ENCODE measurements at places on chromosomes 4 and X.

GRCh38 chr4:6425336-6425735, 47.1 kb downstream of the PPP2R2C start:
- no peak for DNase-seq

- no peak for DNase-seq
Measured at GRCh38 chr4:47486231-47486673, 1.2 kb downstream of the ATP10D start.

DNA sequence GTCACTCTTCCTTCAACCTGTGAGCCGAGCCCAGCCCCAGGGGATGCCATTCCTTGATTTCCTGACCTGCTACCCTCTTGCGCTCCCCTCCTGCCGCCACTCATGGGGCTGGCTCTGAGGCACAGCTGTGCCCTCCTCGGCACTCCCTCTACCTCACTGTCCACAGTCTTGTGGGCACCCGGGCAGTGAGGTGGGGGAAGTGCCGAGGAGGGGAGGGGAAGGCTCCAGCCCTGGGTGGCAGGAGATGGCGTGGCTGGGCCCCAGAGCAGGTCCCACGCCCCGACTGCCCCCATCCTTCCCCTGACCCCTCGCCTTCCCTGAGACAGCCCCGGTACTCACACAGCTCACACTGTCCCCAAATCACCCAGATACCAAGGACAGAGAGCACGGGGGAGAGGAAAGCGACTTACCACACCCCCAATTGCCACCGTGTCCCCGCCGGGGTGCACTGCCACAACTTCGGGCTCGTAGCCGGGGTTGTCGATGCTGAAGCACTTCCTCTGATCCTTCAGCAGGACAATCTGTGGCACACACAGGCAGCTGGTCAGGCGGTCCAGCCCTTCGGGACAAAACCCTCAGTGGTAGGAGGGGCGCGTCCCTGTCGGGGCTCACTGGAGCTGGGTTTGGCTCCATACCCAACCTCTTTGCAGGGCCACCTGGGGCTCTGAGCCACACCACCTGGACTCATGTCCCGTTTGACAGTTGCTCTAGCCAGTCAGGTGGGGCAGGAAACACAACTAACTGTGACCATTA, 37.9 kb downstream of the WDR1 start:
- DNase-seq, result no peak

DNA sequence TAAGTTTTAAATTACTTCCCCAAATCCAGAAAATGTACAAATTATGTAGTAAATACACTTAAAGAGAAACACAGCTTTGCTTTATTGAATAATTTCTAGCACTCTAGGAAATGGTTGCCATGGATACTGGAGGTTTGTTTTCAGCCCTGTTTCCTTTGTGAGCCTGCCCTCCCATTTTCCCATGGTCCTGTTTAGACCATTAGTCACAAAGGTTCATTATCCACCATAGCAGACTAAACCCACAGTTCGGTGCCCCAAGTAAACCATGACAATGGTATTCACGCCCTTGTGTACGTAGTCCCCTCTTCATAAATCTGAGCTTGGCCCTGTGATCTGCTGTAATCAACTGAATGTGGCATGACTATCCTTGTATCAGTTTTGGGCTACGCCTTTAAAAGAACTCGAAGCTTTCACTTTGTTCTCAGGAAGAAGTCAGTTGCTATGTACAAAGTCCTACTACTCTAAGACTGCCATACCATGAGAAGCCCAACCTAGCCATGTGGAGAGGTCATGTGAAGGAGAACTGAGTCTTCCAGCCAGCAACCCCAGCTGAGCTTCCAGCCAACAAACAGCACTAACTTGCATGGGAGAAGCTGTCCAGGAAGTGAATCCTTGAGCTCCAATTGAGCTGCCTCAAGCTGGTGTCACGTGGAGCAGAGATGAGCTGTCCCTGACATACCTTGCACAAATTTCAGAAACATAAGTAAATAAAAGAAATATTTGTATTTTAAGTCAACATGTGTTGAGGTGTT, 300.4 kb downstream of the LDB2 start:
- DNase-seq, result no peak

- DNase-seq, result no peak
Measured at GRCh38 chr4:168674077-168674747, 177.4 kb downstream of the PALLD start.

DNA sequence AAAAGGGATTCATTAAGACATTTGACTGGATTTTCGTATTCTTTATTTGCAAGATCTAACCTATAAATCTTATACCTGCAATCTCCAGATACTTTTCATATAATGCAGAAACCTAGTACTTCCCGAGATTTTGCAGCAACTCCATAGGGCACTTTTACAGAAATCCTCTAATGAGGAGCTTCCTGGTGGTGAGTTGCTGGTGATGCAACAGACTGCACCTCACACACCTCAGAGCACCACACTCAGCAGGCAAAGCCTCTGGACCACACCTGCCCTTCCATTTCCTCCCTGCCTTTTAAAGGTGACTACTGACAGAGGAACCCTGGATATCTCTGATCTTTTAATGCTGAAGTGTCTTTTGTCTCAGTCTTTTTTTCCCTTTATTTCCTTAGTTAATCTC, 289.4 kb downstream of the TRAM1L1 start:
- no peak for DNase-seq

GRCh38 chr4:133891011-133891410, 310.6 kb downstream of the PABPC4L start:
- DNase-seq, result no peak

GRCh38 chr4:137531986-137532868, at the start of gene PCDH18:
TSS of gene PCDH18 (minus strand) at chr4:137532494. CDS start at chr4:137532088, 406 bp downstream.
- DNase-seq, result no peak

DNA sequence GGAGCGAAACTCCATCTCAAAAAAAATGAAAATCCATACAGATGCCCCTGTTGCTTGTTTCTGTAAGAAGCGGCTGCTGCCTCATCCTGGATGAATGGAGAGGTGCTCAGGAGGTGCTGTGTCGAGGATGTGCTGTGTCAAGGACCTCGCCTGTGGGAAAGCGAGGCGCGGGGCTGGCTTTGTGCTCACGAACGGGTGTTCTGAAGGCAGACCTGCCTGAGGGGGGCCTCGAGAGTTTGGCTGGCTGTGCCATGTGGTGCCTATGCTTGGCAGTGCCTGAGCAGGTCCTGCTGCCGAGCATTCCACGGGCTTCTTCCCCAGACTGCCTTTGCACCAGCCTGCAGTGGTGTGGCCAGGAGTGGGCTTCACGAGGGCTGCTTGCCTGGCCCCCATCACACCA, 61.5 kb downstream of the NSD2 start:
- no peak for DNase-seq

DNA sequence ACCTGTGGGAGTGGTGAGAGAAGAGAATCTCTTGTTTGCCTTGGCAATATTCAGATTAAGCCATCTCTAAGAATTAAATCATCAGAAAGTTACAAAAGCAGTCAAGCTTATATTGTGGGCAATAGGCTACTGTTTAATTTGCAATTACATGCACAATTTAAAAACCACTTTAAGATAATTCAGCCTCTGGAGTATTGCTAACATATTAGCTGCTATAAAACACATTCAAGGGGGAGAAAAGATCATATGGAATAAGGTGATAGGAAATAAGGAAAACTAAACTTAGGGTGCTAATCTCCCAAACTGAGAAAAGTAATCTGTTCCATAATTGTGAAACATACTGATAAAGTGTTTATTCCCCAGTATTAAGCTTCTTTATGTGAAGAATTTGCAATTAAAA, 103.9 kb downstream of the ARAP2 start:
- DNase-seq, result no peak

GRCh38 chr4:185167234-185167633, 24.2 kb downstream of the SLC25A4 start:
- no peak for DNase-seq

DNA sequence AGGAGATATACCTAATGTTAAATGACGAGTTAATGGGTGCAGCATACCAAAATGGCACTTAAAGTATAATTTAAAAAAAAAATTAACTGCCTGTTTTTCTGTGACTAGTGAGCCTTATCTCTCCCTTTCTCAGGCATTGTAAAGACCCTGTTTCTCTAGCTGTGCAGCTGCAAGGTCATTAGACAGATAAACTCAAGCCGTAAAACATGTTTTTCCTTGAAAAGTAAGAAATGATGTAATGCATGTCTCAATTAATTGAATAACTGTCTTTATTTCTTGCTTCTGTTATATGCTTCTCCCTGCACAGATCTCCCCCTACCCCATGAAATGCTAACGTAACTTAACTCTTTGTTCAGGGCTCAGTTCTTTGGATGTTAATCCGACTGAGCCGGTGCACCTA, 10.5 kb downstream of the TBC1D19 start:
- no peak for DNase-seq

DNA sequence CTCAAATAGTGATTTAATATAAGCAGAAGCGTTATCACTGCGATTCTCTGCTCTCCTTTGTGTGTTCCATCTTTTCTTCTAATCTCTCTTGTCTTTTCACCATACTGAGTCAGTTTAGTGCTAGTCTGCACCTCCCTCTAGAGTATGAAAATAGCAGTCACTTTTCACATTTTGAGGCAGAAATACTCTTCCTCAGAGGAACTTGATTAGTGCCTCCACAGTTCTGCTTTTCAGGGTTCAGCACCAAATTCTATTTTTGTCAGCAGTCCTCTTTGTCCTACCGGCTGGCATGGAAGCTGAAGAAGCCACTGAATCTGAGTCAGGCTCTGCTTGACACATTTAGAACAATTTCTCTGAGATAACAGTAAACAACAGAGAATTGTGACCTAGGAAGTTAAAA, 49.7 kb upstream of the ANKRD17 start:
- DNase-seq, result peak; percentile 6

- no peak for DNase-seq
Measured at GRCh38 chr4:105624530-105624929, 72.1 kb downstream of the ARHGEF38 start.

DNA sequence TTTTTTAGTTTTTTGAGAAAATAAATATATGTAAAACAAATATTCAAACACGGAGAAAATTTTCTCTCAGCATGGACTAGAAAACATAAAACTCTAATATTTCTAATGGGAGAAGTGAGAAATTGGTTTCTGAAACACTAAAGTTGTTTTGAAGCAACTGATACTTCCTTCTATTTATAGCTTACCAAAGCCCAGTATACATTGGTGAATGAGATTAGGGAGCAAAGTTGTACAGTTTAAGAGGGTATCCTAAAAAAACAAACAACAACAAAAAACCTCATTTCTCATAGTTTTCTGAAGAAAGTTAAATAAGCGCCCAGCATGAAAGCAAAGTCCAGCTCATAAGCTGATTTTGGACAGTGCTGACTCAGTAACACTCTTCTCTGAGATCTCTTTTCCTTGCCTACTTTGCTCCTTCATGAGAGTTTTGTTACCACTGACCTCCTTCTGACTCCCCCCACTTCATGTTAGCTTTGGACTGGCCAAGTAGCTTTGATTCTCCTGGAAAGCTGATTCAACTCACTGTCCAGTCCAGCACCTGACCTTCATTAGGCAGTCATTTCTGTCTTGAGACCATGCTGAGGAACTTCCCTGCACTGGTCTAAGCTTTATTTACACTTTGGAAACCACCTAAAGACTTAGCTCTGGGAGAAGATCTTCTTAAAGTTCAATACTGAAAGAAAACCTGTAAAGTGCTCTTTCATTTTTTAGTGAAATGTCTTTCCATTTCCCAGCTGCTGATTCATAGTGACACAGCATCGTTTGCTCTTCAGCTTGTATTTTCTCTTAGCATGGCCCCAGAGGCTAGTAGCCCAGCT, 21.8 kb upstream of the P2RY10 start:
- DNase-seq, result no peak

DNA sequence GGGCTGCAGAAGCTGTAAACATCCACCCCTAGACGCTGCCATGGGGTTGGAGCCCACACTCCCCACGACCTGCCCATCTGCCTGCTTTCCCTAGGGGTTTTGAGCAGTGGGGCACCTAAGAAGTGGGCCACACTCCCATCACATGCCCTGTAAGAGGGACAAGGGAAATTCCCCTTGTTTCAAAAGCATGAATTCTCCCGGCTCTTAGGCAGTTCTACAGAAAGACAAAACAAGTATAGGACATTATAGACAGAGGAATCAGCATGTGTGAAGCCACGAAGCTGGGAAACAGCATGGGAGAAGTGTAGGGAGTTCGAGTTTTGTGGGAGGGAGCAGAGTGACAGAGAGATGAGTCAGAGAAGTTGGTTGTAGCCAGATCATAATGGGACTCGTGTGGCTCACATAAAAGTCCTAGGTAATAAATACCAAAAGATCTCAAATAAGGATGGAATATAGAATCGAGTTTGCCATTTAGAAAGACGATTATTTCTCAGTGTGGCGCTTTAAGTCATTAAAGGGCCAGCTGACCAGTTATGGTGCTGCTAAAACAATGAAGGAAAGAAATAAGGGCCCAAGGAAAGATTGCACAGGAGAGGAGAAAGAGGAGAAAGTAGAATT, 23.9 kb downstream of the APOO start:
- no peak for DNase-seq

DNA sequence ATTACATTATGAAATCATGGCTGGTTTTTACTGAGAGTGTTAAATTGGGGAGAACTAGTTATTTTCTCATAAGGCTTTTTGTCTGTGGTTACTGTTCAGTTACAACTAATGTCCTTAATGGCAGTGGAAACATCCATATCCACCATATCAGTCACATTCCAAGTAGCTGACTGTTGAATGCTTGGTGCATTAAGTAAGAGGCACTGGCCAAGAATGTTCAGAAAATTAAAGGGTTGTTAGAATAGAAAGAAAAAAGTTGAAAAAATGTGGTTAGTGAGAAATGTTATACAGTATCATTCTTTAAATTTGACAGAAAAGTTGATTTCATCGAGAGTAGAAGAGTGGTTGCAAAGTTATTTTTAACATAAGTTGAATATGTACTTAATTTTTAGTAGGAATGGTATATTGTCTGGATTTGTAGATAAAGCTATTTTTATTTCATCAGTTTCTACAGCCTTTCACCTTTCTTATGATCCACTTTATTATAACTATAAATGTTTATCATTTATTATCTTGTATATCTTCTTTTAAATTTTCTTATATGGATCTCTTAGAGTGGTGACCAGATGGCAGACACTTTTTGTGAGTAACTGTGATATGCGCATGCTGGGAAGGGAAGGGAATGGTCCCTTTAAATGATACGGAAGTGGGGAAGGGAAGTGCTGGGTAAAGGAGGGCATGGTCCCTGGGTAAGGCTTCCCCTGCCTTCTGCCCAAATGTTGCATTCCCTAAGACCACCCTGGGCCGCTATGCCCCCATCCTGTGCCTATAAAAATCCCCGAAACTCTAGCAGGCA, 2407.1 kb downstream of the ARAP2 start:
- no peak for DNase-seq

GRCh38 chr4:86788826-86789225, 60.4 kb downstream of the SLC10A6 start:
- no peak for DNase-seq

GRCh38 chrX:15909605-15910004, 55.0 kb upstream of the AP1S2 start:
- no peak for DNase-seq

All from NCI-H1417 (cell line).